Stimulated activated CD4-positive, alpha-beta T cell treated with anti-CD3 and anti-CD28 coated beads, Interleukin-4, amount 100 ng/mL, for 48 hours (primary cell): ENCODE measurements at places on chromosomes 11 and 22.

- no peak for DNase-seq
Measured at GRCh38 chr11:59755701-59756557, 753 bp downstream of the STX3 start.

DNA sequence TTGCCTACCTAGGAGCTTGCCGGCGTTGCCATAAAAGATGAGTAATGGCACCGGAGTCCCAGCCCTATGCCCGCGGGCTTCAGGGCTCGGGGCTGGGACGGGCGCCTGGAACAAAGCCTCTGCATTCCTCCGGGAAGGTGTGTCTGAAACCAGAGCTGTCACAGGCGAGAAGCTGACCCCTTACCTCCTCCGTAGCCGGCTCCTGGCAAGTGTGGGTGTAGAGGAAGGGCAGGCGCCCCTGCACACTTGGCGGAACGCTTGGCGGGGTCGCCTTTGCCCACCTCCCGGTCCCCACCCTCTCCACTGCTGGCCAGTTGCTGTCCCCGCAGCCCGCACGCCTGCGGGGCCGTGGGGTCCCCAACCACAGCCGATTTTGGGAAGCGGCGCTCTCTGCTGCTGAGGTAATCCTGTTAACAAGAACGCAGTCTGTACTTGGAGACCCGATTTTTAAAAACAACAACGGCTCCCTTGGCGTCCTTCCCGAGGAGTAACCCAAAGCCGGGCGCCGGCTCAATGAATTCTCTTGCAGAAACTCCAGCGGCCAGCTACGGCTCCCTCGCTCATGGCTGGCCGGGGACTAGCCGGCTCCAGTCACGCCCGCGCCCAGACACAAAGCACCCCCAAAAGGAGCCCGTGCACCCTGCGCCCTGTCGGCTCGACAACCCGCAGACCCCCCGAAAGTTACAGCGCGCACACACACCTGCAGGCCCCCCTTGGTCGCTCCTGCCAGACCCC is 89.2 kb downstream of the PLEKHA7 start:
- no peak for DNase-seq

GRCh38 chr11:43879789-43880639 is 617 bp upstream of the ALKBH3 start:
- no peak for DNase-seq

- no peak for DNase-seq
Measured at GRCh38 chr11:69854713-69855112, 35.5 kb upstream of the FGF3 start.

DNA sequence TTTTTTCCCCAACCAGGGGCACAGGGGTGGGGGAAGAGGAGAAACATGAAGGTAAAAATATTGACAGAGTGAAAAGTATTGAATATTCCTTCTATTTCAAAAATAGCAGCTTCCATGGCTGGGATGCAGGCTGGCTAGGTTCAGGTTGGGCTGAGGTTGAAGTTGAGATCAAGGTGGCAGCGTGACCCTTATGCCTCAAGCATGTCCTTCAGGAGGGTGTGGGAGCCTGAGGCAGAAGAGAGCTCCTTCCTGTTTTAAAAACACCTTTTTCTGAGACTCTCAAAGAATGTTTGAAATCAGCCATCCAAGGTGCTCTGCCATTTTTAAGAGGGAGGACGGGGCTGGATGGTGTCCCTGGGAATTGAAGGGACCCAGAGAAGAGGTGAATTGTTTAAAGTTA is 29.5 kb downstream of the TIMP3 start:
- DNase-seq: no peak

- DNase-seq: no peak
Measured at GRCh38 chr11:67366546-67366945, 6.9 kb downstream of the CLCF1 start.

GRCh38 chr11:45635907-45636306 is 29.5 kb downstream of the CHST1 start:
- DNase-seq: no peak
